ENCODE measurements at places on chromosomes 16 and 17.

DNA sequence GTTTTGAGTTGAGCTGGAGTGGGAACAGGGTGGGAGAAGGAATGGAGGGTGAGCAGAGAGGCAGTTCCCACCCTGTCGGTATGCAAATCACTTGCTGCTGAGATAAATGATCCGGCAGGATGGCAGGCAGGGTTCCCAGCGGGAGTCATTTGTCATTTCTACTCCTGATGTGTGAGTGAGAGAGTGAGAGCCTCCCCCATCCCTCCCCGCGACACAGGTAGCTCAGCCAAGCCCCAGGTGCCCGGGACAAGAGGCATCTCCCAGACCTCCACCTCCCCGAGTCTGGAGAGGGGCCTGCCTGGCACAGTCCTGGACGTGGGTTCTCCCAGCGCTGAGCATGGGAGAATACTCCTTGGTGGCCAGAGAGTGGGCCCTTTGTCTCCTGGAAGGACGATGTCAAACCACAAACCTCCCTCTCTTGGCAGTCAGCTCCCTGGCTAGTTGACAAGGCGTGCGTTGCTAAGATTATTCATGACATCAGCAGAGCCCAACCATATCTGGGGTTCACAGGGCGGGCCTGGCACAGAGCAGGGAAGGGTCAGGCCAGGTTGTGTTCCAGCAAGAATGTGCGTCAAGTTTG lies 33.7 kb upstream of the TNRC6C start:
- DNase-seq: no peak

DNA sequence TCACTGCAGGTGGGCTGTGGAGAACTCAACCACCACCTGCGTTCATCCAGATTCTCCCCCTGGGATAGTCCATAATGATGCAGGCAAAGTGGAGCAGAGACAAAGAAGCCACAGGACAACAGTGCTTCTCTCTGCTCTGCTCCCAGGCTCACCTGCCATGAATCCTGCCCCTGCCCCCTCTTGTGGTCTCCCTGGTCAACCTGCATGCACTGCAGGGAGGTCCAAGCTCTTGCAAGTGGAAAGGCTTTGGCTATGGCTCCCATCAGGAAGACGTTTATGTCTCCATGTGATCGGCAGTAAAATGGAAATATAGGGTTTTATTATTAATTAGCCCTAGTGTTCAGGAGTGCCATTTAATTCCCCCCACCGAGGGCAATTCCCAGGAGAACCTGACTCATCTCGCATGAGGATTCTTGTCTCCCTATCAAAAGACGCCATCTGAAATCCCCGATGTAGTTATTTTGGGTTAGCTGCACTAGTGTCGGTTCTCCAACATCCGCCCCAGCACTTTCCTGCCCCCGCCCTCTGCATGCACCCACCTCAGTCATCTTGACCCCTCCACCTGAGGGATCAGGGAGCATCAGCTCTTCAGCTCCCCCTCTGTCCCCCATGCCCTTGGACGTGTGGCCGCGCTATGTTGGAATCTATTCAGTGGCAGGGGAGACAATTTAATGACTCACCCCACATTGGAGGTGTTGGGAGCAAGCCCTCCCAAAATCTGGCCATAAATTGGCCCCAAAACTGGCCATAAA lies 91.8 kb downstream of the KCNJ12 start:
- no peak for DNase-seq

- no peak for DNase-seq
These were observed 42.4 kb downstream of the TOM1L2 start for GRCh38 chr17:17929655-17930380.

DNA sequence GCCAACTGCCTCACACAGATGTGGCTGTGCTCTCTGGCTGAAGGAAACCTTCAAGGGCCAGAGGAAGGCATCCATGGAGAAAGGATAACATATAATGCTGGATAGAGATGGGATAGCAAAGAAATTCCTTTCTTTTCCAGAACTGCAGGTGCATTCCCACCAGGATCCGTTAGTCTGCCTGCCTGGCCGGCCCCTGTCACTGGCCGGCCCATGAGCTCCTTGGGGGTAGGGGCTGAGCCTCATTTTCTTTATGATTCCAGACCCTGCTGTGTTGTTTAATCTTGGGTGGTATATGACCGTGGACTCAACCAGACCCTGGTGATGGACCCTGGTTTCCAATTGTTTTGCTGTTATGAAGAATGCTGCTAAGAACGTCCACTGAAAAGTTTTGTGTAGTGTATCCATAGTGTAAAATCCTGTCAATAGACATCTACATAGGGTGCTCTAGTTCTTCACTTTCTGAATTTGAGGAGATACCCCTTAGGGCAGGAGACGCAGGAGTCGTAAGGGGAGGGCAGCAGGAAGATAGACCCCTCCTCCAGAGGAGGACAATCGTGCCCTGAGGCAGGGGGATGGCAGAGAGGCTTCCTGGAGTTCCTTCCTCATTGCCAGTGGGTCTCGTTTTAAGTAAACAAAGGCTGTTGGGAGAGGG lies 93.4 kb downstream of the IRX3 start:
- DNase-seq: no peak

GRCh38 chr17:78896091-78896833 lies 6.7 kb downstream of the CEP295NL start:
- DNase-seq: no peak

DNA sequence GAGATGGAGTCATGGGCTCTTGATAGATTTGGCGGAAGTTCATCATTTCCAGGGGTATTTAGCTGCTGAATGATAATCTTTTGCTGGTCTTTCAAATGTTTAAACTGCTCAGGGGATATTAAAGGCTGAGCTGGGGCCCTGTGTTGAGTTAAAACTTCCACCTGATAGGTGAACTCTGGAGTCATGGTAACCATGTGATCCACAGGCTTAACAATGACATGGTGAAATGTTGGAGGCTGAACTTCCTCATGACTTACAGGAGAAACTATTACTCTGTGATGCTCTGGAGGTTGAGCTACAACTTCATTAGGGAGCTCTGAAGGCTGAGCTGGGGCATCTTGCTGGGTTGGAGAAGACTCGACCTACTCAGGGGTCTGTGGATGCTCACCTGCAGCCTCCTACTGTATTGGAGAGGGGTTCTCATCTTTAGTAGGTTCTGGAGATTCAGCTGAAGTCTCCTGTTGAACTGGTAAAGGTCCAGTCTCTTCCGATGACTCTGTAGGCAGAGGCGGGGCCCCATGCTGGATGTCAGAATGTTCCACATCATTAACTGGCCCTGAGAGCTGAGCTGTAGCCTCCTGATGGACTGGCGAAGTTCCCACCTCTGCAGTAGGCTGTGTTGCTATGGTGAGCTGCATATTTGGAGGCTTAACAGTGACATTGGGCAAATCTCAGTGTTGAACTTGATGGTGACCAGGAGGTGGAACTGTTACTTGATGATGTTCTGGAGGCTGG lies 24.2 kb downstream of the RDM1 start:
- peak; percentile 48 for DNase-seq
